Breast epithelium (tissue), 4 donors: ENCODE measurements at places on chromosomes 5 and 9. TPM values are rescaled to one million over a fixed set of nuclear protein-coding genes. Genes with fewer than 3 reads are reported as not detected.

DNA sequence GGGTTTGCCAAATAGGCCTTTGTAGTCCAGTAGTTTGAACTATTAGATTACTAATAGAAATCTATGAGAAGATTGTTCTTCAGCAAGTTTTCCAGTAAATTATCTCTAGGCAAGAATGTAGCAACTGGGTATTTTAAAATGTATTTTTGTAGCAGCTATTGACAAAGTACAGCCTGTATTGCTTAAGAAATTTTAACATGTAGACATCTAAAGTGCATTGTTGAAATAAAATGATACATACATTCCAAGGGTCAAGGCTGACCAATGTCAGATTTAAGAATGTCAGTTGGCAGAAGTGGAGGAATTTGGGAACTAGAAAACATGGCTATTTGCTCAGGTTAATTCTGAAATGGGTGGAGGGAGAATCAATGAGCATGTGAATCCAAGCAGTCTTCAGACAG is 57.5 kb upstream of the ZSWIM6 start:
- H3K36me3 ChIP-seq, result no peaks in the 10 kb centered on the region
- no peak for DNase-seq
- no peaks in the 10 kb centered on the region for H3K27me3 ChIP-seq
- no peak overlapping the region for H3K27ac ChIP-seq

DNA sequence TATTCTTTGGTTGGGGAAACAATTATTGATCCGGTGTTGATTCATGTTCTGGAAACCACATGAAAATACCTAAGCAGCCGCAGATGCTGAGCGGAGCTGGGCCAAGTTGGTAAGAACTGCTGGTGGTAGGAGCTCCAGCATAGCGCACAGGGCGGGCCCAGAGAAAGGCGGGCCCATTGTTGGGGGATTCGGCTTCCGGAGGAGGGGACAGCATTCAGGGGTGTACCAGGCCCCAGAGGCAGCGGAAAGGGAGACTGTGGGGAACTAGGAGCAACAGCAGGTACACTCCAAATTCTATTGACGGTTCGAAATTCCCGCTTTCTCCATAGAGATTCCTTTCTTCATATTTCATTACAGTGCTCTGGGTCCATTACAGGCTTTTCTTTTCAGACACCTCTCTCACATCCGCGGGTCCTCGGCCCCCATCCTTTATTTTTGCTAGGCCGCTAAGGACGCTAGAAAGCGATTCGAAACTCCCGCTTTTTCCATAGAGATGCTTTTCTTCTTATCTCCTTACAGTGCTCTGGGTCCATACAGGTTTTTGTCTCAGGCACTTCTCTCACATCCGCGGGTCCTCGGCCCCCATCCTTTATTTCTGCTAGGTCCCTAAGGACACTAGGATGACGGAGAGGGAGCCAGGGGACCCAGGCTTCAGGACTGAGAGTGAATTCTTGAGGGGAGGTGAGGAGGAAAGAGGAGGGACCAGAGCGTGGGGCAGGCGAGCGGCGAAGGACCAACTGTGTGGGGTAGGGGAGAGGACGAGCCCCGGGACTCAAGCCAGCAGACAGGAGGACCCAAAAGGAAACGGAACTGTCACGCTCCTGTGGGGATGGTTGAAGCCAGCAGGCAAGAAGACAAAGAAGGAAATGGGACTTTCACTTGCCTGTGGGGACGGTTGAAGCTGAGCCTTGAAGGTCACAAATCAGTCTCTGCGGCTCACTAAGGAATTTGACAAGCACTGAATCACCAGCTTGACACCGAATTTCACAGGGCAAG is at the start of gene CCDC152:
Gene CCDC152 (plus strand): TSS at position 213 of the 996 bp plus-strand sequence. CDS start 2,304 bp downstream, outside the sequence.
- peak within 1 kb of the TSS; percentile 38 for H3K4me3 ChIP-seq
- H3K27ac ChIP-seq, result no peak within 1 kb of the TSS
- no peaks in the 10 kb centered on the region for H3K4me1 ChIP-seq
- no peaks in the 10 kb centered on the region for H3K36me3 ChIP-seq

The PCDHB10 gene
- total RNA-seq, result 3.8 TPM

The ENC1 gene
- 8.3 TPM for total RNA-seq

DNA sequence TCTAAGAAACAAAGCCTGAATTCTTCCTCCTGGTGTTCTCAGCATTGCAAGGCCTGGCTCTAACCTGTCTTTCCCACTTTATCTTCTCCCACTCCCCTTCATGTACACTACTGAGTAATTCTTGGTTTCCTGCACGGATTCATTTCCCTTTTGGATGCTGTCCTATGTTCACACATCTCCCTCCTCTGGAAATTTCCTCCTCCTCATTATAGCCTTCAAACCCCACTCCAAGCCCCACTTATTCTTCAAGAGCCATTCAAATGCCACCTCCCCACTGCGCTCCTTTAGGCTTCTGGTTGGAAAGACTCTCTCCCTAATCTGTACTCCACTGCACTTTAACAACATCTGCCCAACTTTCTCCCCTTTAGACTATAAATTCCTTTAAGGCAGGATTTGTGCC is 28.2 kb upstream of the C5orf63 start:
- H3K27ac ChIP-seq, result no peak overlapping the region
- DNase-seq, result no peak
- no peak overlapping the region for H3K4me3 ChIP-seq

The BBLN gene
- total RNA-seq, result 144 TPM

- H3K27ac ChIP-seq, result no peak overlapping the region
- H3K36me3 ChIP-seq, result no peaks in the 10 kb centered on the region
- H3K27me3 ChIP-seq, result no peaks in the 10 kb centered on the region
- DNase-seq, result no peak
Observed at GRCh38 chr5:132086277-132086794, 12.7 kb downstream of the CSF2 start.

DNA sequence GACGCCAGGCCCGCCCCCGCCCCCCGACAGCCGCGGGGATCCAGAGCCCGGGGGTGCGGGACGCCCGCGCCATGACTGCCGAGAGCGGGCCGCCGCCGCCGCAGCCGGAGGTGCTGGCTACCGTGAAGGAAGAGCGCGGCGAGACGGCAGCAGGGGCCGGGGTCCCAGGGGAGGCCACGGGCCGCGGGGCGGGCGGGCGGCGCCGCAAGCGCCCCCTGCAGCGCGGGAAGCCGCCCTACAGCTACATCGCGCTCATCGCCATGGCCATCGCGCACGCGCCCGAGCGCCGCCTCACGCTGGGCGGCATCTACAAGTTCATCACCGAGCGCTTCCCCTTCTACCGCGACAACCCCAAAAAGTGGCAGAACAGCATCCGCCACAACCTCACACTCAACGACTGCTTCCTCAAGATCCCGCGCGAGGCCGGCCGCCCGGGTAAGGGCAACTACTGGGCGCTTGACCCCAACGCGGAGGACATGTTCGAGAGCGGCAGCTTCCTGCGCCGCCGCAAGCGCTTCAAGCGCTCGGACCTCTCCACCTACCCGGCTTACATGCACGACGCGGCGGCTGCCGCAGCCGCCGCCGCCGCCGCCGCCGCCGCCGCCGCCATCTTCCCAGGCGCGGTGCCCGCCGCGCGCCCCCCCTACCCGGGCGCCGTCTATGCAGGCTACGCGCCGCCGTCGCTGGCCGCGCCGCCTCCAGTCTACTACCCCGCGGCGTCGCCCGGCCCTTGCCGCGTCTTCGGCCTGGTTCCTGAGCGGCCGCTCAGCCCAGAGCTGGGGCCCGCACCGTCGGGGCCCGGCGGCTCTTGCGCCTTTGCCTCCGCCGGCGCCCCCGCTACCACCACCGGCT is 1.0 kb downstream of the FOXE1 start:
- H3K4me3 ChIP-seq, result peak overlapping the region; percentile 25
- H3K36me3 ChIP-seq, result no peaks in the 10 kb centered on the region
- H3K4me1 ChIP-seq, result peaks cover 5% of the 10 kb centered on the region
- H3K27me3 ChIP-seq, result peaks cover 12% of the 10 kb centered on the region
